H1 (cell line): ENCODE measurements at places on chromosomes 5 and 9. TPM values are rescaled to one million over a fixed set of nuclear protein-coding genes. Genes with fewer than 3 reads are reported as not detected.

The CCL27 gene
- not detected in 2 replicates for total RNA-seq

The C6 gene
- not detected in 2 replicates for total RNA-seq

The SPINK13 gene
- total RNA-seq: not detected in 2 replicates

The RNF14 gene
- total RNA-seq: 19.6 and 20.2 TPM in 2 replicates

- DNase-seq: no peak
These were observed 16.9 kb downstream of the UBTD2 start for GRCh38 chr5:172266676-172267092.

- no peak for DNase-seq
These were observed 16.2 kb downstream of the UHRF2 start for GRCh38 chr9:6428940-6429889.

- DNase-seq: no peak
These were observed 41.9 kb upstream of the RNF38 start for GRCh38 chr9:36441966-36442365.

DNA sequence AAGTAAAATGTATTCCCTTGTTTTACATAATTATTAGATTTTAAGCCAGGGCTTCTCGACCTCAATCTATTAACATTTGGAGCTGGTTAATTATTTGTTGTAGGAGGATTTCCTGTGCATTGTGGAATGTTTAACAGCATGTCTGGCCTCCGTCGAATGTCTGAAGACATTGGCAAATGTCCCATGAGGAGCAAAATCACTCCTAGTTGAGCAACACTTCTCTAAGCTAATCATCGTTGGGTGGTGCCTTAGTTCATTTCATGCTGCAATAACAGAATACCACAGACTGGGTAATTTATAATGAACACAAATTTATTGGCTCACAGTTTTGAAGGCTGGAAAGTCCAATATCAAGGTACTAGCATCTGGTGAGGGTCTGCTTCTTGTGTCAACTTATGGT, 13.4 kb upstream of the VPS13A start:
- no peak for DNase-seq

- no peak for DNase-seq
These were observed 11.0 kb upstream of the FAM120AOS start for GRCh38 chr9:93464395-93464794.

DNA sequence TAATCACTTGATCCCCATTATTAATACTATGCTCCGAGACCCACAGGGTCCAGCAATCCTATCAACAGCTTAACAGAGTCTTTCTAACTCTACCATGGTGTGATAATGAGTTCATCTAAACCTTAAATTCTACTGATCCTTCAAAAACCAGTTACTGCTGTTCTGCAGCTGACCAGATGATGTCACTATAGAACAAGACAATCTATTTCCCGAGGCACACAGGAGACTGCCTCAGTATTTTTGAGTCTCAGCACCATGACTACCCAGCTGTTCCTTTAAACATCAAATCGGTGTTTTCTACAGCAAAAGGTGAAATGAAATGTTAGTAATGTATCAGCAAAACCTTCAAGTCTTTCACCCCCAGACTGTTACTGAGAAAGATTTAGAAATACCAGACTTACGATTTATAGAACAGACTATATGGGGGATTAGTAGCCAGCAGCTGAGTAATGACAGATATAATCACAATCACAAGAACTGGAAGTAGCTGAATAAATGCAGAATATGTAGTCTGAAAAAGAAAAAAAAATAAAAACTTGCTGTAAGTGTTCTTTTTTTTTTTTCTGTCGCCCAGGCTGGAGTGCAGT, 16.9 kb downstream of the DNAJC18 start:
- peak; percentile 56 for DNase-seq

GRCh38 chr9:117574099-117574498, 130.1 kb upstream of the TLR4 start:
- DNase-seq: no peak
